ENCODE measurements at places on chromosomes 2 and 18.

GRCh38 chr2:5673145-5674025, 18.8 kb upstream of the SOX11 start:
- DNase-seq = no peak

GRCh38 chr18:49764032-49764431, 49.3 kb downstream of the ACAA2 start:
- DNase-seq = no peak

DNA sequence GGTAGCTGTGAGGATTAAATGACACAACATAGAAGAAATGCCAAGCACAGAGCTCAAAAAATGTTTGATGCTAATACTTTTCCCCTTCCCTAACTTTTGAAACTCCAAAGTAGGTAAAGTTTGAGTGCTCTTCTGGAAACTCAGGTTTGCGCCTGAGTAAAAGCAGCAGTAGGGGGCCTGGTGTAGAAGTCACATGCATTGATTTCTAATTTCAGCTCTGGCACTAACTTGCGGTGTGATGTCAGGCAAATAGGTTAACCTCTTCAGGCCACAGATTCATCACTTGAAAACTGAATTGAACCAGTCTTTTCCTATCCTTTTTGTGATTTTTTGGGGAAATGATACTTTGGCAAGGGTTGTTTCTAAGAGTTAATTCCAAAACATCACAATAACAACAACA, 27.2 kb downstream of the LHCGR start:
- no peak for DNase-seq

GRCh38 chr2:15765686-15766302, 174.1 kb downstream of the DDX1 start:
- DNase-seq = no peak

- DNase-seq = no peak
These were observed 20.4 kb upstream of the PTMA start for GRCh38 chr2:231687961-231688360.

Data from stimulated activated CD8-positive, alpha-beta memory T cell treated with anti-CD3 and anti-CD28 coated beads, Interleukin-7, amount 100 ng/mL, for 1 hour (primary cell).